ENCODE measurements at places on chromosomes 4 and X. TPM values are rescaled to one million over a fixed set of nuclear protein-coding genes. Genes with fewer than 3 reads are reported as not detected.

DUSP9 gene
- 1.3 TPM for polyA plus RNA-seq

FABP2 gene
- not detected for polyA plus RNA-seq

CXCL11 gene
- polyA plus RNA-seq, result not detected

CFAP47 gene
- polyA plus RNA-seq, result 0.03 TPM

VCX gene
- not detected for polyA plus RNA-seq

ARHGAP36 gene
- polyA plus RNA-seq, result not detected

DNA sequence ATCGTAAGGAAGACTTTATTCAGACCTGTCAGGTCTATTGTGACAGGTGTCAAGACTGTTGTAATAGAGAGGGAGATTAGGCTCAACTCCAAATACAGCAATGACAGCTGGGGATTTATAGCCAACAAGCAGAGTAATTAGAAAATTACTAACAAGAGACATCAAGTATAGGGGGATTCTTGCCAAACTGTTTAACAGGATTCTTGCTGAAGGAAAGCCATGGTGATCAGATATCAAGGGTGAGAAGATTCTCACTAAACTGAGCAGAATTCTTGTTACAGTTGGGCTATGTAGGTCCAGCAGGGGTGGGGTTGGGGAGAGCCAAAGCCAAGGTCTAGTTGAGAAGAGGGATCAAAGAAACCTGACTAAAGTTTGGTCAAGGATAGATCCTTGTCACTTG, 461.0 kb upstream of the GALNT7 start:
- DNase-seq, result no peak

- peak; percentile 8 for DNase-seq
Observed at GRCh38 chr4:158314756-158315487, 104.6 kb downstream of the TMEM144 start.

DNA sequence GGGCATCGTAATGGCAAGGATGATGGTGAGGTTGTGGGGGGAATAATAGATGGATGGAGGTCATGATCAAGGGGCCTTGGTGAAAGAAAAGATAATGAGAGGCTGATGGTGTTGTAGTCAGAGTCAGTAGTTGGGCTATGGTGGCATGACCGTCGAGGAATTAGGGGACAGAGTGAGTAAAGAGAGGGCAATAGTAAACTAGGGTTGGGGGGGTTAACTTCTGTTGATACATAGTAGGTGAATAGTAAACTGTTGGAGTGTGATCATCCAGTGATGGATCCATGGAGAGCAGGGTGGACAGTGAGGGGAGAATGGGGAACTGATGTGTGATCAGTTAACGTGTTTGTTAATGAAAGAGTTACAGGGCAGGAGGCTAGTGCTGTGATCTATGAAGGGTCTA, 920 bp downstream of the FTSJ1 start:
- no peak for DNase-seq

DNA sequence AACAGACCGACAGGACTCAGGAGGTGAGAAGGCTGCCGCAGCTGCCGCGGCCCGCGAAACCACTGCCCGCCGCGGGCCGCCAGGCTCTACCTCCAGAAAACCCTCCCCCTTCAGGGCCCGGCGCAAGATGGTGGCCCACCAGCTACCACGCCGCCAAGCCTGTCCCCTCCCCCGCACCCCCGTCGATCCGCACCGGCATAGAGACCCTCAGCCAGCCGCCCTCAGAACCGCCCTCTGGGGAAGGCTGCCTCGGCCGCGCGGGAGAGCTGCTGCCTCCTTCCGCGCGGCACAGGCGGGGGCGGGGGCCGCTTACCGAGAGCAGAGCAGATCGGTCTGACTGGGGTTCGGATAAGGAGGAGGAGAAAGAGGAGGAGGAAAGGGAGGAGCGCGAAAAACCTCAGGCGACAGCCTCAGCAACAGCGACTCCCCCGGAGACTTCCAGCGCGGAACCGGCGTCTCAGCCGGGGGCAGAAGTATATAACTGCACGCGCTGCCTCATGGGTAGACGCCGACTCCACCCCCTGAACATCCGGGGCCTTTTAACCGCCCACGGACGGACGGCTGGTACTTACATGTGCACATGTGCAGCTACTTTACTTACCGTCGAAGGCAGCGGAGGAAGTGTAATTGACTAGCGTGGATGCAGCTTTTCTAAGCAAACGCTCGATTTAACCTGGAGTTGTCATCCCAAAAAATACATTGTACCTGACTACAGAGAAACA, at the start of gene ZNF280C:
TSS of gene ZNF280C (minus strand) at position 451 of the 722 bp plus-strand sequence. CDS start 8,450 bp downstream, outside the sequence.
- DNase-seq, result peak; percentile 89

DNA sequence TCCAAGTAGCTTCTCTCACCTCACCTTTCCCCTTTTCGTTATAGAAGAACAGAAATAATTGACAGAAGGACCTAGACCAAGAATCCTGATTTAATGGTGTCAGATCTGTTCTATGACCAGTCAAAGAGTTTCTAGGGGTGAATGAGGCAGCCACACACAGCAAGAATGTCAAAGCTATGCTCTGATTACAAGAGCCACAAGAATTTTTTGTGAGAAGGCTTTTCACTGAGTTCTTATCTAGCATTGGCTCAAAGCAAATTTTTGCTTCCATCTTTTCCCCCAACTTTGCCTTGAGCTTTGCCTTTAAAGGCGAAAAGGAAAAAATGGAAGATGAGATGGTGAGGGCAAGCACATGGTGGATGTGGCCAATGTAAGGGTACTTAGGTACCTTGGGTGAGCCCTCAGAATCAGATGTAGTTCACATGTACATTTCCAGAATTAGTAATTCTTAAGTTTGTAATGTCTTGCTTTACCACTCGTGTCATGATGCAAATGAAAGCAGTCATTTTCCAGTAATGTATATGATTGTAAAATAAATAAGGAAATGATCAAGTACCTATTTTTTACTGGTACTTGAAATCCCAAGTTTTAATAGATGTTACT, 23.5 kb downstream of the FMR1 start:
- no peak for DNase-seq

DNA sequence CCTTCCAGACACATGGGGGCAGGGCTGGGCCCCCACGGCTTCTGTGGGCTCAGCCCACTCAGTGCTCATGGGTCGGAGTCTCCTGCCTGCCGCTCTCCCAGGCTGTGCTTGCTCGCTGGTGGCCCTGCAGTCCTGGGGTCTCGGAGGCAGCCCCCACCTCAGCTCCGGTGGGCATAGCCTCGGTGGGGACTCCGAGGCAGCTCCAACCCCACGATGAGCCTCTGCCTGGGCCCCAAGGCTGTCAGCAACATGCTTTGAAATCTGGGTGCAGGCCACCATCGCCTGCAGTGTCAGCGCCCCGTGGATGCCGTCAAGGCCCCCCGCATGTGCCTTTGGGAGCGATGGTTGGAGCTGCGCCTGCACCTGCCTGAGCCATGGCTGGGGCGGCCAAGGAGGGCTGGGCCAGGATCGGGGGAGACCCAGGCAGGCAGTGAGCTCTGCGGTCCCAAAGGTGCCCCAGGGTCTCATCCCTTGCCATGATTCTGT, 30.2 kb upstream of the SPON2 start:
- no peak for DNase-seq

DNA sequence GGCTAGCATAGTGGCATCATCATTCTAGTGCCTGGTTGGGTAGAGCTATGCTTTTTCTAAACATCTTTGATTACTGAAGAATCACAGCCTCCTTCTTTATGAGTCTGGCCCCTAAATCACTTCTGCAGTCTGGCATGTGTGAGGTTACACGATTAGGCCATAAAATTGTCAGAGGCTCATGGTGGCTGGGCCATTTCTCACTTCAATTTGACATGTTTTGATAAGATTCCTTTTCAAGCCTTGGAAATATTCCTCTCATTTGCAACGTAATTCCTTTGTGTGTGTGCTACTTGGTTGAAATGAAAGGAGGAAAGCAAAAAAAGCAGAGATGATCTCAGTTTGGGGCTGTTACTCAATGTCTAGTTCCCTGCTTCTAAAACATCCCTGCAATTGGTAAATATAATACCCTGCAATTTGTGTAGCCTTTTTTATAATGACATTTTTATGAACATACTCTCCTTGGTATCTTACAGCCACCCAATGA, 6.2 kb downstream of the CCKAR start:
- DNase-seq, result no peak

GRCh38 chrX:101415180-101416145, 7.4 kb downstream of the HNRNPH2 start:
- DNase-seq, result peak; percentile 75

DNA sequence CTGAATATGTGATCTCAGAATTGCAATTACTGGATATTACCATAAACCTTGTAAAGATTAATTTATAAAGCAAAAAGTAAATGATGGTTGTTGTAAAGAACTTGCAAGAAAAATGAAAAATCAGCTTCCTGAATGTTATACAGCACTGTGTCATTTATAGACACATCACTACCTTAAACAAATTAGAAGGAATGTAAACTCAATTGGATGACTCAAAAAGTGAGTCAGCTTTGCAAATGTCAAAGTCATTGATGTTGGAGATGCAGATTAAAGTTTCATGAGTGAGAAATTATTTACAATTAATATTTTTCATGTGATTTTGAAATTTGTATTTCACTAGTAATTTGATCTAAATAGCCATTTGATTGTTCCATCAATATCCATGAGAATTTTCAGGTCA, 193.2 kb downstream of the RAPGEF2 start:
- DNase-seq, result no peak

All from A549 (cell line).